ENCODE measurements at places on chromosomes 7 and 10.

DNA sequence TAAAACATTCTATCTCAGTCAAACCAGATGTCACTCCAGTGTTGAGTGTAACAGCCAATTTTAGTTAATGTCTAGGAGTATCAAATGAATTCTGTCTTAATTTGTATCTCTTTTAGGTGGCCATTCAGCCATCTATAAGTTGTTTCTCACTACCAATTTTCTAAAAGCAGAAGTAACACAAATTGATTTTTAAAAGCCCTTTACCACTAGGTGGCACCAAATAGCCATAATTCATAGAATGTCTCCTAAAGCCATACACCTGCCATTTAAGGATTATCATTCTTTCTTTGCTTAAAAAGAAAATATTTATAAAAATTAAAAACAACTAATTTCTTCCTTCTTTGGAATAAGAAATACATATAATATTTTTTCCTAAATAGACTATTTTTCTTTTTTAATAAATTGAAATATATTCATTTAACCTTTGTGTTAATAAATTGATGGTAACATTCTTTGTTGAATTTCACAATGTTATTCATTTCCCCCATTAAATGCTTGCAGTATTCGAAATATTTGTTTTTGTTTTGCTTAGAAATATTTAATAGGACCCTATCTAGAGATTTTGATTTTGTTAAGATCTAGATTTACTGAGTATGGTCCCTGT lies 107.8 kb upstream of the PPP1R3A start:
- DNase-seq: no peak

- peak; percentile 82 for DNase-seq
Measured at GRCh38 chr10:91163869-91164474, 56.5 kb upstream of the PCGF5 start.

DNA sequence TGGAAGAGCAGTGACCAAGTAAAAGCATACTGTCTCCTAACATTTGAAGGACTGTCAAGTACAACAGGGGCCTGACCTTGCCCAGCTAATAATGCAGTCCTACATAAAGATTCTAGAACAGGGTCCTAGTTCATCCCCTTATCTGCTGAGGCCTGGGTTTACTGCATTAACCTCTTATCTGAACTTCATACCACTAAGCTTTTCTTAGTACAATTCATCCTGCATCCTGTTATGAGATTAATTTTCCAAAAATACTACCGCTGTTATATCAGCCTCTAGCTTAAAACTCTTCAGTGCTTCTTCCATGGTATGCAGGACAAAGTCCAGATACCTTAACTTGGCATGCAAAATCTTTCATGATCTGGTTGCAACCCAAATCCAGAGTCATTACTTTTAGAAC lies 72.5 kb downstream of the CHRM2 start:
- DNase-seq: no peak

- no peak for DNase-seq
Measured at GRCh38 chr10:14438057-14438456, 107.3 kb upstream of the FRMD4A start.

DNA sequence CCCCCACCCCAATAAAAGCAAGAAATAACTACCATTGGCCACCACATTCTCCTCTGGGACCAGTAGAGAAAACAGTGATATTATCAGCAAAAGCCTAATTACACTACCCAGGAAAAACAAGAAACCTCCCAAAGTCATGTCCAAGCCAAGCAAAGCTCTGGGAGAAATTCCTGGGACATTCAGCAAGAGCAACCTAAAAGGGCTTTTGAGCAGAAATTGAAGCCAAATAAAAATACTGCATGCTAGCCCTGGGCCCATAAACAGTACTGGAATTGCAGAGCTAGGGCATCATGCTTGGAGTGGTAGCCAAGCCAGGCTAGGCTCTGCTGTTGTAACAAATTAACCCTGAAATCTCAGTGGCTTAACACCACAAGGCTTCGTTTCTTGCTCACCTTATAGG lies 347.9 kb downstream of the LRMDA start:
- no peak for DNase-seq

DNA sequence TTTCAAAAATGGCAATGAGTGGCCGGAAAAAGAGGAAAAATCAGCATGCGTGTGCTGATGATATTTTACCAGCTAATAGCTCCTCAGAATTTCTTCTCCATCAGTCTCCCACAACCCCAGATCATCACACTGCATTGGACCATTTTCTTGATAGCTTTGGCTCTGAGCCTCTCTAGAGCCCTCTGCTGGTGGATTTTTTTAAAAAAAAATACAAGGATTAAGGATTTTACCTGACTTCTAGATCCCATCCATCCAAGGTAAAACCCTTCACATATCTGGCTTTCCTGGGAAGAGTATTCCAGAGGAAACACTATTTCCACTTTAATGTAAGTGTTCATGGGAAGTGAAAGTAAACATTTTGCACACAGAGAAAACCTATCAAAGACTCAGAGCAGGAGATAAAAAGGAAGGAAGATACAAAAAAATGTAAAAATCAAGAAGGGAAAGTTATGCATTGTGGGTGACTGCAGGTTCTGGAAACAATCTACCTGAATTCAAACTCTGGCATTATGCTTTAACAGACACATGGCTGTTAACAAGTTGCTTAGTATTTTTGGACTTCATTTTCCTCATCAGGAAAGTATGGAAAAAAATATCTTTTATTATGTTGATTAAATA lies 380.9 kb downstream of the LRRTM3 start:
- DNase-seq: no peak

DNA sequence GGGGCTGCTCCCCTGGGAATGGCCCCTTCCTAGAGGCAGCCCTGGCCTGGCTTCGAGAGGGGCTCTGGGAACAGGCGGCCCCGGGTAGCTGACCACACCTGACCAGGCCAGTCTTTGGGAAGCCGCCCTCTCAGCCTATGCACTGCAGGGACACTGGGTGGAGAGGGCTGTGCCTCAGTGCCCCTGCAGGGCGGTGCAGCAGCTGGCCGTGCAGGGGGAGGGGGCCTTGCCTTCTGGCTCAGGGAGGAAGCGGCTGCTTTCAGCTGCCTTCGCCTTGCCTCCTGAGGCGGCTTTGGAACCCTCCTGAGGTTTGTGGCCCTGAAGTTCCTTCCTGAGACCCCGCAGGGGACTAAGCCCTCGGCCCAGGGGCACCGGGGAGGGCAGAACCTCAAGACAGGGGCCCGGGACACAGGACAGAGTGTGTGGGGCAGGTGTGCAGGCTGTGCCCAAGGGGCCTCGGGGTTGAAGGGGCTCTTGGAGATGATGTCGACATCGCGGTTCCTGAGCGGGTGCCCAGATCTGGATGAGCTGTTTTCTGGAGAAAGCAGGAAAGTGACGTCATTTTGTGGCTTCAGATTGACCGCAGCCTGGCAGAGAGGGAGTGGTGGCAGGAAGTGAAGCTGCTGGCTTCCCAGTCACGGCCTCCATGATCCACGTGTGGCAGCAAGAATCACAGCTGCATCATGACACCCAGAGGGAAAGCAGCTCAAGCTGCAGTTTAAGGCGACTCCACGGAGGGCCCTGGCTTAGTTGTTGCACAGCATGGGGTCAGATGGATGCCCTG lies 17.7 kb downstream of the ADAM8 start:
- DNase-seq: peak; percentile 97

DNA sequence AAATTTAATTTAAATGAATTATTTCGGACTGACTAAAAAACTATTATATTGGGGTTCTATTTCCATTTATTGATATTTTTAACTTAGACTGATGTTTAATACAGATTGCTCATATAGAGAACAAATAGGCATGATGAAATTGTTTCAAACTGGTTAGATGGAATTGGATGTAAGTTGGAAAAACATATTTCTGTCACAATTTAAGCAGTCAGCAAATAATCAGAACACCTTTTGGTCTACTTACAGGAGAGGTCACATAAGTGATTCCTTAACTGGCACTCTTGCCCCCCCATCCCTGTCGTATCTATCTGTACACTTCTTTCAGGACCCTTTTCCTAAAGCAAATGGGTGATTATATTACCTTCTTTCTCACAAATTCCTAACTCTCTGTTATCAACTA lies 138.4 kb downstream of the PLXDC2 start:
- no peak for DNase-seq

DNA sequence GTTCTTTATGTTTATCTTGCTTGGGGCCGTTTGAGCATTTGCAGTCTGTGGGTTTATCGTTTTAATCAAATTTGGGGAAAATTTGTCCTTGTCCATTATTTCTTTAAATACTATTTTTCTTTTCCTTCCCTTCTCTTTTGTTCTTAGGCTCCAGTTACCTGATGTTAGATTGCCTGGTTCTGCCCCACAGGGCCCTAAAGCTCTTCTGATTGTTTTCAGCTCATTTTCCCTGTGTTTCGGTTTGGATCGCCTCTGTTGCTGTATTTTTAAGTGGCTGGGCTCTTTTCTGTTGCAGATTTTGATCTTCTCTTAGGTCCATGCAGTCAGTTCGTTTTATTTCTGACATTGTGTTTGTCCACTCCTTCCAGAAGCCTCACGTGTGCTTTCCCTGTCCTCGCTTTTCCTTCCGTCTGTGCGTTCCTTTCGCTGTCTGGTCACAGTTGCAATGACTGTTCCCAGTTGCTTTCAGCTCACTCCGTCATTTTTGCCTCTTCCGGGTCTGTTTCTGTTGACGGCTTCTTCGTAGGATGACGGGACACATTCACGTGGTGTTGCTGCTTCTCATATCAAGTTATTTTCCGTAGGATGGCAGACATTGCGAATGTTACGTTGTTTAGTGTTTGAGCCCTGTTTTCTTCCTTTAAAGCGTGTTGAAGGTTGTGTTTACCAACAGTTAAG lies 111.4 kb downstream of the INPP5A start:
- no peak for DNase-seq

- peak; percentile 97 for DNase-seq
Measured at GRCh38 chr10:110919349-110919931, at the start of gene SHOC2. Gene SHOC2, plus strand, starts transcription at chr10:110919604. Its CDS starts 44,755 bp downstream, at chr10:110964359.

GRCh38 chr10:76297780-76298281 lies 866.4 kb downstream of the LRMDA start:
- DNase-seq: no peak

GRCh38 chr10:132796846-132797245 lies 10.9 kb upstream of the NKX6-2 start:
- DNase-seq: no peak

DNA sequence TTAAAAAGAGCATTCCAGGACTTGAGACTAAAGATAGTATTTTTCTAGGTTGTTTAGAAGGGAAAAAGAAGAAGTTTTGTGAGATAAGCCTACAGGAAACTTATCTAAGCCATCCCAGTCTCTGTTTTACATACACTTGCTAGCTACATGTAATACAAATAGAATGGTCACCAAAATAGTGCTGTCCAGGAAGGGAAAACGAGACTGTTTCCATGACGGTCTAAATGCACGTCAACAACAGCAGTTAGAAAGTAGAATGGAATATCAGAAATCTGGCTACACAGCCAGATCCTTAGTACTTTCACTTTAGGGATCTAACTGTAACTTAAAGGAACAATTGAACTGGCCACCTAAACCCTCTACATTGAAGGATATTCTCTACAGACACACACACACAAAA lies 117.6 kb downstream of the TSPAN12 start:
- no peak for DNase-seq

GRCh38 chr7:42548816-42549611 lies 312.0 kb upstream of the GLI3 start:
- DNase-seq: no peak

- DNase-seq: no peak
Measured at GRCh38 chr7:48255046-48255445, 83.8 kb downstream of the ABCA13 start.

- DNase-seq: no peak
Measured at GRCh38 chr10:3409928-3410327, 237.3 kb upstream of the PITRM1 start.

DNA sequence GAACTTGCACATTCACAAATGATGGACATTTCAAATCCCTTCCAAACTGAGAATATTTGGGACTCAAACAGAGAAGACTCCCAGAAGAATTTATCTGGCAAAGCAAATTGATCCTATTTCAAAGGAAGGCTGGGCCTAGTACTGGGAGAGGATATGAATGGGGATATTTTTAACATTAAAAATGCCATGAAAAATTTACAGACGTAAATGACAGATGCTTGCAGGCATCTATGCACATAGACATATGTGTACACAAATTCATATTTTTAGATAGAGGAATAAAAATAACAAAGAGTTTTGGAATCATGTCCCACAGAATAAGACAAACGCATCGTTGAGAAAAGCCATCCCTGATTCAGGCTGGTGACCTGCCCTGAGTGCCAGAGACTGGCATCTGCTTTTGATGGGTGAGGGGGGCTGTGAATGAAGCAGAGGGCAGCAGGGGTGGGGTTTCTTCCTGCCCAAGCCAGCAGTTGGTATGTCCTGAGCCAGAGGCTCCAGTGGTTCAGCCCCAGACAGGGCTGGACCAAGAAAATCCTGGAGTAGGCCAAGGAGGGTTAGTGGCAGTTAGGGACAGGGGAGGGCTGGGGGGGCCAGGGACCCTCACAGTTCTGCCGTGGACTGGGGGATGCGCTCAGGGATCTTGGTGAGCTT lies 138.5 kb downstream of the SLIT1 start:
- no peak for DNase-seq

DNA sequence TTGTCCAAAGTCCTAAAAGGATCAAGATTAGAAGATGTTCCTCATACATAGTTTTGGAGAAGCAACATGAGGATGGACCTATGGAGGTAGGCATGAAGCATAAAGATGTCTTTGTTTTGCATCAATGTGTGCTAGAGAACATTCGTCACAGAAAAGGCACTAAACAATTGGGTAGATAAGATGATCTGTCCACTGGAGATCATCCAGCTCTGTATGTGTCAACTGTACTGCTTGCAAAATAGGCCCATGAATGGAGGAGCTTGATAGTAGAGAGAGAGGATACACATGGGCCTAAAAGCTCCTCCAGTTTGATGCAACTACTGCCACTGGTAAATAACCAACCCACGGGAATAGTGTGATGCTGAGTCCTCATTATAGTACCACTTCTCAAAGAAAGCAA lies 286.4 kb upstream of the HGF start:
- no peak for DNase-seq

GRCh38 chr10:71629131-71629530 lies 90.4 kb downstream of the C10orf105 start:
- no peak for DNase-seq

- DNase-seq: no peak
Measured at GRCh38 chr10:128053356-128053755, 72.9 kb downstream of the MKI67 start.

DNA sequence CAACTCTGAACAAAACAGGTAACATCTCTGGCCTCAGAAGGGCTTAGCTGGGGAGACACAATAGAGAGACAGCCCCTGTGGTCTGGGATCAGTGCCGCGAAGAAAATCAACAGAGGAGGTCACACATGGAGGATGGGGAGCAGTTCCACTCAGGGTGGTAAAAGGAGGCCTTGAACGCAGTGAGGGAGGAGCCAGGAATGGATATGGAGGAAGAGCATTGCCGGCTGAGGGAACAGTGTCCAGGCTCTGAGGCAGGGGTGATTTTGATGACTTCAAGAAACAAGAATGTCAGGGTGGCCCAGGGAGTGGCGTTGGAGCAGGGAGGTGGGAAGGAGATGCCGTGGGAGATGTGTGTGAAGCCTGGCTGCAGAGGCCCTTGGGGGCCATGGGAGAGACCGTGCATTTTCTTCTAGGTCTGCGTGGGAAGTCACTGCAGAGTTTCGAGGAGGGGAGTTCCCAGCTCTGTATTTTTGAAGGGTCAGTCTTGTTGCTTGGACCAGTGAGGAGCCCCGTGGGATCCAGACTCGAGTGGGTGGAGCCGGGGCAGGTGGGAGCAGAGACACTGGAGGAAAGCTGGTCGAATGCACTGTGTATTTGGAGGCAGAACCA lies 35.7 kb upstream of the SH2D4B start:
- no peak for DNase-seq

- DNase-seq: no peak
Measured at GRCh38 chr10:61821693-61822092, 79.8 kb upstream of the ARID5B start.

All from stimulated activated CD8-positive, alpha-beta memory T cell treated with anti-CD3 and anti-CD28 coated beads, Interleukin-4, amount 100 ng/mL, for 48 hours (primary cell).